ENCODE measurements at places on chromosomes 1 and 21. TPM values are rescaled to one million over a fixed set of nuclear protein-coding genes. Genes with fewer than 3 reads are reported as not detected.

DNA sequence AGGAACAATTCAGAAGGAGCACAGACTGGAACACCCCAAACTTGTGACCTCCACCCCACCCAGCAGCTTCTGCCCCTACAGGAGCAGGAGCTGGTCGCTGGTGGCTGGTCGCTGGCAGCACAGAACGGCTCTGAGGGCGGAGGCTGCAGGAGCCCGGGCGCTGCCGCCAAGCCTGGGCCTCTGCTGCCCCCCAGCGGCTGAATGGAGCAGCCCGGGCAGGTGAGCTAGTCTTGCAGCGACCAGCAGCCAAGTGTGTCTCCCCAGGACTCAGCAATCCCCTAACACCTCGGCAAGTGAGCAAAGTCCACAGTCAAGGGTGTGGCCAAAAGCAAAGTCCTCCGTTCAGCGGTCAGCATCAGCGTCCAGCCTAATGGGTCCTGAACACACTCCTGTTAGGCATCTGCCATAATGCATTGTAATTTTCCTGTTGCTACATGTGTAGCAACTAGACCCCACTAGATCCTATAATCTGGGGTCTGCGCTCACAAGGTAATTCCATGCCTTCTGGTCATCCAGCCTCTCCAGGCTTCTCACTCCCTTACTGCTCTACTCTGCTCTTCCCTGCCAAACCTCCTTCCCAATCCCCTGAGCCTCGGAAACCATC lies 12.1 kb upstream of the GJB5 start:
- DNase-seq = peak; percentile 91

DNA sequence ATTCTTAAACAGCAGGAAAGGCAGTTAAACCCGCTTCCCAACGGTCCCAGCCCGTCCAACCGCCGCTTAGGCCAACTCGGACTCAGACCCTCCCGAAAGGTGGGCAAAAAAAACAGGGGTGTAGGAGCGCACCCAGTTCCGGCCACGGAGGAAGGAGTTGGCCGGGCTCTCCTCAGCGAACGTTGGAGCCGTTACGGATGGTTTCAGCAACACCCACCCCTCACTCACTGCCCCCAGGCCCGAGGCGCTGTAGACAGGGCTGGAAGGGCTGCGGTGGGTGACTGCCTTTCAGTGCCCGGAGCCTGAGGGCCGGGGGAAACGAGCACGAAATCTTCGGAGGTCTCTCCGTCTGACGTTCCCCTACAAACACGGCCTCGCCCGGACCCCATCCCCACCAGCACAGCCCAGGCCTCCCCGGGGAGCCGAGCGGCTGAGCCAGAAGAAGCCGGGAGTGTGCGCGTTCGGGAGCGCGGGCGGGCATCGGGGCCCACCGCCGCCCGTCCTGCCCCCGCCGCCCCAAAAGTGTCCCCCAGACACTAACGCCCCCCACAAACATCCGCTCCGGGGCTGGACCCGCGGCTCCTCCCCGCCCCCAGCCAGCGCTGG lies 1.3 kb downstream of the KDM5B start:
- no peak for DNase-seq

- no peak for DNase-seq
Observed at GRCh38 chr1:10140981-10141380, 69.4 kb upstream of the KIF1B start.

GRCh38 chr1:203888807-203889251 lies 27.4 kb downstream of the SNRPE start:
- no peak for DNase-seq

Gene KCNH1
- total RNA-seq = 2.9 TPM

Gene PRRX1
- 1.9 TPM for total RNA-seq

Measured in Peyer's patch (tissue), 4 donors.